IPS DF 19.7 (cell line): ENCODE measurements at places on chromosomes 6 and 20.

DNA sequence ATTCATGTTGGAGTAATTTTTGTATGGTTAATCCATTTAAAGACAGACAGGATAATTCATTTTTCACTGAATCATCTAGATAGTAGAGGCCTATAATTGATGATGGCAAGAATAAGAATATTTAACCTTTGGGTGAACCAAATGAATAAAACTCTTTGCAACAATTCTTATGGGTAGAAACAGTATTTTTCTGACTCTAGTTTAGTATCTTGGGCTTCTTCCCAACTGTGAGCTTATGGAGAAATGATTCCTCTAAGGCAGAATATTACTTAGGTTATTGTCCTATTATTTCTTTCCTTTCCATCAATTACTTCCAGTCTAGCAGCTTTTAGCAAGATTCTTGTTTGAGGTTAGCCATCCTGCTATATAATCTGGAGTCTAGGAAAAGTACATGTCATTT is 734.9 kb upstream of the FLRT3 start:
- DNase-seq = no peak

GRCh38 chr6:170545405-170545804 is 7.7 kb downstream of the PSMB1 start:
- DNase-seq = no peak

GRCh38 chr6:4125933-4126864 is 9.2 kb downstream of the ECI2 start:
- DNase-seq = no peak

GRCh38 chr20:40757087-40757486 is 68.1 kb upstream of the MAFB start:
- DNase-seq = no peak

DNA sequence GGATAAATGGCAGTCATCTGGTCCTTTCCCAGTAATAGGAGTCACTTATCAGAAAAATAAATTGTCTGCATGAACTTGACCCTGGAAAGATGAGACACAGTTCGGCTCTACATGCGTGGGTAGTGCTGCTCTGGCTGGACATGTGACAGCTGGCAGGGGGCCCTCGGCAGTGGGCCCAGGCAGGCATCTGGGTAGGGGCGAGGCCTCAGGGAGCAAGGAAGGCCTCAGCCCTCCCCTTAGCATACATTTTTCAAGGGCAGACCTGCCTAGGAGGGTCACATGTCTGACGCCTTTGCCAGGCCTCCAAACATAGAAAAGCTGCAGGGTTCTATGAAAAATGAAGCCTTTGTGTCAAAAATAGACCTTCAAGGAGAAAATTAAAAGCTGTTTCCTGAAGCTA is 12.8 kb upstream of the ILRUN start:
- DNase-seq = no peak

DNA sequence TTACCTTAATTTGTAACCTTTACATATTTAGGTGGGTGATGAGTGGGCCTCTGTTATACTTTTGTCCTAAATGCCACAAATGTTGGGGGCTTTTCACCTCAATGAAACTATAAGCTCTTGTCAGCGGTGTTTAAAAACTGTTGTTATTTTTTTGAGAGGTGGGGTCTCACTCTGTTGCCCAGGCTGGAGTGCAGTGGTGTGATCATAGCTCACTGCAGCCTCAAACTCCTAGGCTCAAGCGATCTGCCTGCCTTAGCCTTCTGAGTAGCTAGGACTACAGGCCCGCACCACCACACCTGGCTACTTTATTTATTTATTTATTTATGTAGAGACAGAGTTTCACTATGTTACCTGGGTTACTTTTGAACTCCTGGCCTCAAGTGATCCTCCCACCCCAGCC is 66.7 kb downstream of the ZDHHC14 start:
- no peak for DNase-seq

- no peak for DNase-seq
Observed at GRCh38 chr6:37192666-37193065, 22.7 kb downstream of the PIM1 start.

- no peak for DNase-seq
Observed at GRCh38 chr6:53822401-53823125, 27.8 kb downstream of the LRRC1 start.

DNA sequence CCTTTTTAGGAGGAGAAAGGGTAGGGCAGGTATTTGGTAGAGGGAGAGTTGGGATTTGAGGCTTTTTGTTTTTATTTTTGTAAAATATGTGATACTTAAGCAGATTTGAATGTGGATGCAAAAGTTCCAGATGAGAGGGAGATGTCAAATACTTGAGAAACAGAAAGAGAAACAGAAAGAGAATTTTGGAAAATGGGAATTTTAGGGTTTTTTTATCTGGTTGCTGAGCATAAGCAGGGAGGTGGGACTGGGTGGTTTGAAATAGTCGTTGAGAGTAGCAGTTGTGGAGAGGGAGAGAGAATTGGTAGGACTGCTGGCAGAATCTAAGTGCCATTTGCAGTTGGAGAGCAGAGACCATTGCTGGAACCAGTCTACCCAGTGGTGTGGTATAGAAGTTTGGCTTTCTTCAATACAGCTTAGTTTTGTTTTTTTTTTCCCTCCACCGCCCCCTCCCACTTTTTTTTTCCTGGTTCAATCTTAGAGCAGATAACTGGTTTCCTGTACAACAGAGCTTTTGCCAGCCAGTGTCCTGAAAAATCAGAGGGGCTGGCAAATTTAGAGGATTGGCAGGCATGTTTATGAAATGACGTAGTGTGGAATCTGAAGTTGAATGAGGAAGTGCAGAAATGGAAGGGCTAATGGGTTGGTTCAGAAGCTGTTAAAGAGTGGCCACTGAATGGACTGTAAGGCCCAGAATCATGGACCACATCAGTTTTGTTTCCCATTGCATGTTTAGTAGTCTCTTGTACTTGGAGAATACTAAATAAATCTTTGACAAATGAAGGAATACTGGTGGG is 68.7 kb downstream of the ATRN start:
- no peak for DNase-seq

DNA sequence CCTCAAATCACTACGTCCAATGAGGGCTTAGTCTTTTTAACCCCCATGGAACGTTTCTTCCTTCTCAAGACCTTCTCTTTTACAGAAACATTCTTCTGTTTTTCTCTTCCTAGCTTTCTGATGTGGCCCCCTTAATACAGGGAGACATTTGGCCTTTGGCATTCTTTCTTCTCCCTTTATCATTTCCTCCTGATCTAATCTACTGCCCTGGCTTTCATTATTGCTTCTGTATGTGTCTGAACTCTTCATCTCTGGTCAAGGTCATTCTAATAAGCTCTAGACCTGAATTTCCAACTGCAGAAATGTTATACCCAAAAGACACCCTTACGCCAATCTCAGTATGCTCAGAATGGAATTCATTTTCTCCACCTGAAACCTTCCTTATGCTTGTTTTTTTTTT is 18.4 kb upstream of the LAMA4 start:
- no peak for DNase-seq

DNA sequence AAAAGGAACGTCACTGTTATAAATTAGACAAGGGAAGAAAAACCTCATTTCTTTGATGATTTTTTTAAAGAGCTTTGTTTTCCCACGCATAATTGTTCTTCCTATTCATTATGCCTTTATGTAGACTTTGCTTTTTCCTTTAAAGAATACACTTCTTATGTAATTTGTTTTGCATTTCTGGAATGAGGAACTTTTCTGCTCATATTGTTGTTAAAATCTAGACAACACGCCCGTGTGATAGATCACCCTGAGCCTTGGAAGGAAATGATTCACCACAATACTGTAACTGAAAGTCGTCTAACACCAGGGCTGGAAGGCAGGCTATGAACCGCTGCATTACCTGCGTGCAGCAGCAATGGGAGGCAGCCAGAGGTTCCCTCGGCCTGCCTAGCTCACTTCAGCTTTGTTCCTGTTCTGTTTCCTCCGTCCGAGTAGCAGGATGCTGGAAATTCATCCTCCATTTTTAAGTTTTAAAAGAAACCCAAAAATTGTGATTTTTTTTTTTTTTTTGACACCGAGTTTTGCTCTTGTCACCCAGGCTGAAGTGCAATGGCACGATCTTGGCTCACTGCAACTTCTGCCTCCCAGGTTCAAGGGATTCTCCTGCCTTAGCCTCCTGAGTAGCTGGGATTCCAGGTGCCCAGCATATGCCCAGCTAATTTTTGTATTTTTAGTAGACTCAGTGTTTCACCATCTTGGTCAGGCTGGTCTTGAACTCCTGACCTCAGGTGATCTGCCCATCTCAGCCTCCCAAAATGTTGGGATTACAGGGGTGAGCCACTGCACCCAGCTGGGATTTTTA is 49.6 kb upstream of the ZNF217 start:
- DNase-seq = no peak

DNA sequence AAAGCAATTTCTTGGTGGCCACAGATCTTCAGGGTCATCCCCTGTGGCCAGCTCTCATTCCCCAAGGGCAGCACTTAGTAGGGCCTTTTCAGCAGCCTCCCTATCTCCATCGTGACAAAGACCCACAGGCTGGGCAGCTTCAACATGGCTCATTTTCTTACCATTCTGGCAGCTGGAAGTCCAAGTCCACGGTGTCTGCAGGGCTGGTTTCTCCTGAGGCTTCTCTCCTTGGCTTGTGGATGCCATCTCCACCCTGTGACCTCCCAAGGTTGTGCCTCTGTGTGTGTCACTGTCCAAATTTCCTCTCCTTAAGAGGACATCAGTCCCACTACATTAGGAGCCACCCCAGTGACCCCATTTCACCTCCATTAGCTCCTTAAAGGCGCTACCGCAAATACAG is 161.7 kb downstream of the CDH4 start:
- DNase-seq = no peak

DNA sequence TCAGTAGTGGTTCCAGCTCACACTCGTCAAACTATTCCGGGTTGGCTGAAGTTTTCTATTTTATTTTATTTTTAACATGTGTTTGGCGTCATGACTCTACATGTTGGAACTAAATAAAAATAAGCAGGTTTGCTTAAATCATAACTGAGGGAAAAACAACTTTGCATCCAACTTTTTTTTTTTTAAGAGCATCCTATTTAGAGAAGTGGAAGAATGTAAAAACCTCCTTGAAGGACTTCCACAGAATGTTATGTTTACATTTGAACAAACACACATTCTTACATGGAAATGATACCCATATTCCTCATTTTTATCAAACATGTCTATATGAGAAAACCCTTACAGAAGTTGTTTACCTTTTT is 659 bp downstream of the PRDM1 start:
- DNase-seq = no peak

GRCh38 chr20:17024513-17025119 is 202.2 kb upstream of the PCSK2 start:
- peak; percentile 72 for DNase-seq

DNA sequence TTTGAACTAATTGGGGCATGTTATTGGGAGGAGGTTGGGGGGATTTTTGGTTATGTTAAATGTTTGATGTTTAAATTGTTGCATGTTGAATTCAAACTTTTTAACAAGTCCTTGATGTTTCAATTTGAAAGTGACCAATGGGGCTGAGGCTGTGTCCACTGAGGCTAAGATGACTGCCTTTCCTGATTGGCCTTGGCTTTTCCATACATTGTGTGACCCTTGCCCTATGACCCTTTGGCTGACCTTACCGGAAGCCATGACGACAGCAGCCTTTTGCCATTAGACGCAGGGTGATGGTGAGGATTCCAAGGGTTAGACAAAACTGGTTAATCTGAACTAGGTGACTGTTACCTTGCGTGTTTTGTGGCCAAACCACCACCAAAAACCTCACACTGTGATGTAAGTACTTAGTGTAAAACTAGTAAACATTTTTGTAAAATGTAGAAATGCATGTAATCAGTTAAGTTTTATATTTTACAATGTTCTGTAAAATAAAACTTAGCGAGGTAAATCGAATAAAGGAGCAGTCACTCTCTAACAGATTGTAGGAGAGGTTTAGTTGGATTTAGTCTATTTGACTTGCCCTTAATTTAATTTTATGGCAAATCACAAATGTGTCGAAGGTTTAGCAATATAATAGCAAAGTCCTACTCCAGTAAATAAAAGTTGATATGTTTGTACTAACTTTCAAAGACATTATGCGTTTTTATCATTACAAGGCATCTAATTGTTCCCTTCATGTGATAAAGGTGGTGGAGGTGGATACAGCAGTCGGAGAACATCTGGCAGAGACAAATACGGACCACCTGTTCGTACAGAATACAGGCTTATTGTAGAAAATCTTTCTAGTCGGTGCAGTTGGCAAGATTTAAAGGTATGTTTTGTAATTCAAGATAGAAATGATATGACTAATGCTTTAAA is 1.6 kb downstream of the SRSF6 start:
- no peak for DNase-seq

GRCh38 chr6:111721753-111722154 is 116.1 kb upstream of the TRAF3IP2 start:
- no peak for DNase-seq

- no peak for DNase-seq
Observed at GRCh38 chr6:35507221-35507620, 5.5 kb downstream of the TULP1 start.

- DNase-seq = no peak
Observed at GRCh38 chr6:44335631-44336030, 6.8 kb upstream of the SPATS1 start.

DNA sequence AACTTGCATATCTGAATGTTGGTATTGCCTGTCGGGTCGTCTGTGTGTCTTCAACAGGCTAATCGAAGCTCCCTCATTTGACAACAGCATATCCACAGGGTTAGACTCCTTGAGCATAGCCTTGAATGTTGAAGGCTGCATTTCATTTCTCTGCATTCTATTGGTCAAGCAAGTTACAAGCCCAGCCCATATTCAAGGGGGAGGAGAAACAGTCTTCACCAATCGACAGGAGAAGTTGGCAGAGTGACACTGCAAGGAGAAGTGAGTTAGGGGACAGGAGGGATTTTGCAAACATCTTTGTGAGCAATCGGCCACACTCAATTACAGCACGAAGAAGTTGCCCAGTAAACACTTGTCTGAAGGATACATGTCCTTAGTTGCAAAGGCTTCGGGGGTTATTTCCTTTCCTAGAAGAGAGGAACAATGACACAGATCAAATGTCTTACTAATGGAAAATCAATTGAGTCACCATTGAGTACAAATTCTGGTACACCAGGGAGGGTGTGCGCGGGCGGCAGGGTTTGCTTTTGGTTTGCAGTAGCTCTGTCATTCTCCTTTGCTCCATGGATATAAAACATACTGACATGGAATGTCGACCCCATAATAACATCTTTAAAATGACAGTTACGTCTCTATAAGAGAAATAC is 60.6 kb upstream of the NT5E start:
- no peak for DNase-seq
